ENCODE measurements at places on chromosomes 5 and 9.
A peak's percentile ranks its signal among the peaks of the same experiment; 100 is the strongest.

DNA sequence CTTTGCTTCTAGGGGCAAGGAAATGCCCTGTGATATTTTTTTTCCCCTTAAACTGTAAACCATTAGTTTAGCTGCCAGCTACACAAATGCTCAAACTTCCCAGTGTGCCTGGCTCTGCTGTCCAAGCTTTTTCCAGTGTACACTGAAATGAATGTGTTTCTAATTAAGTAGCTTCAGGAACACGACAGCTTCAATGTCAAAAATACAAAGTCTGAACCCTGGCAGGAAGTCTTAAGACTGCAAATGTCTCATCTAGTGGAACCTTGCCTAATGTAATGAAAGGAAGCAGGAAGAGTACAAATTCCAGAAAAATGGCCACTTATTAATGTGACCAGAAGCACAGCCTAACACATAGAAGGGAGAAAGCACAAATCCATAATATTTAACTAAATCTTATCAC lies 255.2 kb downstream of the CRB2 start:
- no peak for DNase-seq

DNA sequence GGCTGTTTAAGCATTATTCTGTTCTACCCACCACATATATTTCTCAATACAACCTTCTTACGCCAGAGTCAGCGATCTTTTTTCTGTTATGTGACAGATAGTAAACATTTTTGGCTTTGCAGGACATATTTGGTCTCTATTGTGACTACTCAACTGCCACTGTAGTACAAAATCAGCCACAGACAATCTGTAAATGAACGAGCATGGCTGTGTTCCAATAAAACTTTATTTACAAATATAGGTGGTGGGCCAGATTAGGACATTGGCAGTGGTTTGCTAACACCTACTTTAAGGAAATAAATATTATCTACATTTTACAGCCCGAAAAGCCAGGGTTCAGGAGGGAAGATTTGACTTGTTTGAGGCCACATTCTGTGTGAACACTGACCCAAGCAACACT lies 40.2 kb upstream of the FBXW11 start:
- no peak for DNase-seq

DNA sequence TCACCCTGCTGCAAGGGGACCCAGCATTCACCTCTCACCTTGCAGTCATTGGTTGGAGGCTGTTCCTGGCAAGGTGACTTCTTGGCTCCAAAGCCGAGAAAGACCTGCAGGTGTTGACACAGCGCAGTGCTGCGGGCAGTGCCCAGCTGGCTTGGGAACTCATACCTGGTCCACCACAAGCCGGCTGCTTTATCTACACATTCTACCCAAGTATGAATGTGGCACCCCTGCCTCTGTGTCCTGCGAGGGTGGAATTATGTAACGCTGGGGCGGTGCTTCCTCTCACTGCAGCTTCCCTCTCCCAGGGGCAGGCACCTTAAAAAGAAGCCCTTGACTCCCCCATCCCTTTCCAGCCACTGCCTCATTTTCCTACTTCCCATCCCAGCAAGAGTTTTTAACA lies 2.5 kb upstream of the ZMYND19 start:
- no peak for DNase-seq

DNA sequence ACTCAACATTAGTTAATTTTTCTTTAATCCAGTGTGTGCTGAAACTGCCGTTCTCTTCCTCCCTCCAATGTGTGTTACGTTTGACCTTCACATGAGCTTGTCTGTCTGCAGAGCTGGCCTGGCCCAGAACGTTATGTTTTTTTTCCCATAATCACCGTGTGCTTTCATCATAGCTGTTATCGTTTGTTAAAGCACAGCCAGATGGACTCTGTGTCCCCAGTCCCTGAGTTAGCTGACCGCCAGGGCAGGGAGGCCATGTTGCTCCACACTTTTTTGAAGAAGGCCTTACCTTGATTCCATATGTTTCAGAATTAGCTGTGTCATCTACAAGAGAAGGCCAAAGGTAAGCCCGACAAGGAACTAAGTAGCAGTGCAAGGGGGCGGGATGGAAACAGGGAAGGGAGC lies 55.7 kb downstream of the HSD17B3 start:
- no peak for DNase-seq

DNA sequence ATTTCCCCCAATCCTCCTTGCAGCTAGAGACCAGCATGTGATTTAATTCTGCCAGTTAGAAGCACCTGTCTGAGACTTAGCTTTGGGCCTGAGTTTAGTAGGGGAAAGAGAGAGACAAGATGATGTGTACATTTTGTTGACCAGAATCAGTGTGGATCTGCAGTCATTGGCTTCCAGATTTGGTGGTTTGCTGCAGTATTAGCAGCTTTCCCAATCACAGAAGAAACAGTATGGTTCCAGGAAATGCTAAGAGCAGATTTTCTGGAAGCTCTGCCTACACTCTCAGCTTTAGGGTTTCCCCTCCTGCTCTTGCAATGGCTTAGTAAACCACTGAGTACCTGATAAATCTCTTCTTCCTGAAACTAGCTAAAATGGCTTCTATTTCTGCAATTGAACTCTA lies 48.8 kb upstream of the FREM1 start:
- DNase-seq, result no peak

DNA sequence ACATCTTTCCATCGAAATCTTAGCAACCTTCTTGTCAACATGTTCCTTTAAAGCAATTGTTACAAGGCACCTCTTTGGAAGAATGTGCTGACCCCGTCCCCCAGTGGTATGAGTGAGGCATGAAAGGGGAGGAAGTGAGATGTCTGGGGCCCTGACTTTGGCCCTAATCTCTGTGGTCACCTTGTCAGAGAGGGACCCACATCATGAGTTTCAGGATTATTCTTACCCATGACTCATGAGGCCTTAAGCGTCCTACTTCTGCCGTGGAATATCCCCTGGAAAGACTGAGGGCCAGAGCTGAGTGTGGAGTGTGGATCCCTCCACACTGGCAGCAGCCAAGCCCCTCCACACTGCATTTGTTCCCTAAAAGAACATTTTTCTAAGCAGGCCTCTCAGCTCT lies 81.2 kb downstream of the FSTL4 start:
- DNase-seq, result no peak

DNA sequence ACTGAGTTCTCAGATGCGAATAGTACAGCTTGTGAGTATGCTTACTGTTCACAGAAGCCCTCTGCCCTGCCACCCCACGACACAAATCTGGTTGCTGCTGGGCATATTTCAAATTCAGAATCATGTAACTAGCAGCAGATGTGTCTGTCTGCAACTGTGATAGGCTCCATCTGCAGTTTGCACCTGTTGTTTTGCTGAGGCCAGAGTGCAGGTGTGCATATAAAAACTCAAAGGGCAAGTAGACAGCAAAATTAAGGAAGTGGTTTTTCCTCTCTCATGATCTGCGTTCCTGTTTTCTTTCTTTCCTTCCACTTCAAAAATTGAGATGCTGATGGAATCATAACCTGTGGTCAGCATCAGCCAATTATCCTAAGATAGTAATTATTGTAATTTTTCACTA lies 1000.5 kb downstream of the PTPRD start:
- peak; percentile 86 for DNase-seq

DNA sequence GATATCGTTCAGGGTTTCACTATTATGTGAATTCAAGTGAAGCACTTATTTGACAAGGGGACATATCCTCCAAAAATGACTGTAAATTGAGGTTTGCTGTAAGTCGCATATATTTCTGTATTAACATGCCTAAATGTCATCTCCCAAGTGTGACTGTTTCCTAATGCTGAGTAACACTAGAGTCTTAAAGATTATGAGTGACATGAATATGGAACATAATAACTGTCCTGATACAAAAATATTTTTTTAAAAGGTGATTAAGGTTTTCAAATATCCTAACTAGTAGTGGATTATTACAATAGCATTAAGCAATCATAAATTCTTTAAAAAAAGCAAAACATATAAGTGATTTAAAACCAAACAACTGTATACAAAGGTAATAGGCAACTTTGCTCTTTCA lies 3.6 kb downstream of the NFIB start:
- DNase-seq, result no peak

- DNase-seq, result peak; percentile 98
These were observed 92.3 kb downstream of the GAS1 start for GRCh38 chr9:86854898-86855523.

DNA sequence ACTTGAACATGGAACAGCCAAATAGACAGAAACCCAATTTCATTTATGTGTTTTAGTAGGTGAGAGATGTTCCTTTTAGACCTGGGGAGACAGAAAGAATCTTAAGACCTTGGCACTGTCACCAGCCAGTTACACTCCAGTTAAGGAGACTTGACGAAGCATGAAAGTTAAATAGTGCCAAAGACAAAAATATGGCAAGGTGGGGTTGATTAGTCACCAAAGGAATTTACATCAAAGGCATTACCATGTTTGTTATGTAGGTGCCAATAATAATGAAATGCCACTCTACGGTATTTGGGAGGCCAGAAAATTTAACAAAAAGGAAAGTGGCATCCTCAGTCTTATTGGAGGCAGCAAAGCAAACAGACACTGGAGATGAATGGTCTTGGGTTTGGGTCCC lies 9.2 kb upstream of the IL12B start:
- no peak for DNase-seq

GRCh38 chr9:92970467-92970923 lies 23.2 kb downstream of the FGD3 start:
- DNase-seq, result no peak

DNA sequence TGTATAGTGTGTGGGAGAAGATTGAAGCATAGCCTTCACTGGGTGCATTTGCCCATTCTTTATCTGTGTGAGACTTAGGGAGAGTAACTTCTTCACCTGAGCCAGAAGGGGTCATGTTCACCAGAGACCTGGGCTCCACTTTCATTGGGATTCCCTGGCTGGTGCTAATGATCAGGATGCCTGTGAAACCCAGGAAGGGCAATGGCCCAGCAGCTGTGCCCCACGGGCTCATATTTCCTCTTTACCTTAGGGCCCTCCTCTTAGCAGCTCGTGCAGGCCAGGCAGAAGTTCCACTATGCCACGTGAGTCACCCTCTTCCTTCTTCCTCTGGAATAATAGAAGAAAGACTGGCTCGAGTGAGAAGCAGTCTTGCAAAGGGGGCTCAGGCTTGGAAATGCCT lies 5.0 kb downstream of the PPARGC1B start:
- DNase-seq, result peak; percentile 45

GRCh38 chr5:96963267-96963666 lies 27.4 kb downstream of the LNPEP start:
- DNase-seq, result no peak

DNA sequence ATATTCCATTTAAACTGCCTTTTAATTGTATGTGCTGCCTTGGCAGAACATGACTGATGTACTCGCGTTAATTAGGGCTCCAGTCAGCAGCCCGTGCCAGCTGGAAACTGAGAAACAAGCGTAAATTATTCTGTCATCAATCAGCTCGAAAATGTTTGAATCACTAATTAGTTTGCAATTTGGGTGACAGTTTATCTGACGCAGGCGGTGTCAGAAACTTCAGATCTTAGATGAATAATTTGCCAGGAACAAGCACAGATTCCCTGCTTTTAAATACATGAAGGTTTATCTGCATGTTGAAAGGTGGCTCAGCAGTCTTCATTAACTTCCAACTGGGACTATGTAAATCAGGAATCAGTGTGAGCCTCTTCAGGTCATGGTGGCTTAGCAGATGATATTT lies 176.0 kb upstream of the TLE4 start:
- peak; percentile 55 for DNase-seq

DNA sequence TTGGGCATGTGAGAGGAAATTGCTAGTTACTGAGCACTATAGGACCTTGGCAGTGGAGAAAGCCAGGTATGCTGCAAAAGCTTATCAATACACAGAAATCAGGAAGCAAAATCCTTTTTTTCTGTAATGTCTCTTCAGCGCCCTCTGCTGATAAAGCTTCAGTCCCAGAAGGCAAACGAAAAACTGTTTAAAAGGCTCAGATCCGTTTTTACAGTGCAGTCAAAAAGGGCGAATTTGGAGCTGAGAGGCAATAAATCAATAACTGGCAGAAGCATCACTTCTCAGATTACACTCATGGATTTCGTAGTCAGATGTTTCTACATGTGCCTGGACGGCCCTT lies 1.1 kb upstream of the MAN2A1 start:
- DNase-seq, result peak; percentile 85

DNA sequence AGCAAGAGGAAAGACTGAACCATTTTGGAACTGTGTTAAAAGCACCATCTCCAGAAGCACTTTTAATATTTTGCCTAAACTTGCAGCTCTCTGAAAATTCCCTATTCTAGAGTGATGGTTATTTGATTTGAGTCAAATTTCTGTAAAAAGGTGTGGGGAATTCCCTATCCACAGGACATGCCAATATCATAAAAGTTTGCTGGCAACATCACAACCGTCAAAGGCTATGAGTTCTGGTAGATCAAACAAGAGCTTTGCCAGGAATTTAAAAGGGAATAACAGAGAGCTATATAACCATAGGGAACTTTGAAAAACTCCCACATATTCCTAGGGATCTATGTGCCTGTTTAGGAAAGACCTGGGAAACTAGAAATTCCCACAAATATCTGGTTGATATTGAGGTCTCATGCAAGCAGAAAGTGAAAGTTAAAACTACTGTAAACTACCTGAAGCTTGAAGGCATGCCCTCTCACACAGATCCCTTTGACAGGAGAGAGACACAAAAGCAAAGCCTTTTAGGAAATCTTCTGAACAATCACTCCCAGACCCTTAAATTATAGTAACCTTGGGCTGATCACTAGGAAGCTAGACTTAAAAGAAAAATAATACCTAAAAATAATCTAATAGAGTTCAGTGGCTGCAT lies 549.9 kb downstream of the ANXA1 start:
- no peak for DNase-seq

DNA sequence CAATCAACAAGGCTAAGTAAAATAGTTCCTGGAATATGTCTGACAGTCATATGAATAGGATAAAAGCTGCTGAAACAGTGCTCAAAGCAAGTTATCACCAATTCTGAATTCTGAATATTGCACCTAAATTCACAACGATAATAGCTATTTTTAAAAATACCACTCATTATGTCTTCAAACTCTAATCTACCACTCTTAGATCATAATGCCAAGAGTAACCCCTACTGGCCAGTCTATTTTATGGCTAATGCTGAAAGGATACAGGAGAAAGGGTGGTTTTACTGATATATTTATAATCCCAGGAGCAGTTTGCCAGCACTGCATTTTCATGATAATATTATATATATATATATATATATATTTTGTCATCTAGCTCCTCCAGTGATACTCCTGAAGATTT lies 232.8 kb downstream of the PDE4D start:
- DNase-seq, result no peak

DNA sequence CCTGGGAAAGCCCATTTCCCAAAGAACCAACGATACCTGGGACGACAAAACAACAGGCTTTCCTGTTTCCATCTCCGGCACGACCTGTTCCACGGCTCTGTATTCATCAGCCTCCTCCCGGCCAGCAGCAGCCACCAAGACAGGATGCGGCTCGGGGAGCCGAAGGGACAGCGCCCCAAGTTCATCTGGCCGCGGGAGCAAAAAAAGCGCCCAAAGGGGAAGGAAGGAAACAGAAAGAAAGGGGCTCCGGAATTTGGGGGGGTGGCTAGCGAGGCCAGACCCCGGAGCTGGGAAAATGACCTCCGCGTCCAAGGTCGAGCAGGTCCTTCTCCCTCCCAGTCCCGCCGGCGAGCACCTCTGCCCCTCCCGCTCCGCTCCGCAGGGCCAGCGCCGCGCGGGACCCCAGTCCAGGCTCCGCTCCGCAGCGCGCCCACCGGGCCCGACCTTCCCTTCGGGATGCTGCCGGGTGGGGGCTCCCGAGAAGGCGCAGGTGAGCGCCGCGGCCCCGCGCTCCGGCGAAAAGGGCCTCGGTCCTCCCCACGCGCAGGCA lies 608 bp downstream of the ELOVL7 start:
- DNase-seq, result no peak

All from NCI-H2171 treated with DMSO at 0.1 percent for 48 hours (cell line).